ENCODE measurements at places on chromosomes 11 and 22.

DNA sequence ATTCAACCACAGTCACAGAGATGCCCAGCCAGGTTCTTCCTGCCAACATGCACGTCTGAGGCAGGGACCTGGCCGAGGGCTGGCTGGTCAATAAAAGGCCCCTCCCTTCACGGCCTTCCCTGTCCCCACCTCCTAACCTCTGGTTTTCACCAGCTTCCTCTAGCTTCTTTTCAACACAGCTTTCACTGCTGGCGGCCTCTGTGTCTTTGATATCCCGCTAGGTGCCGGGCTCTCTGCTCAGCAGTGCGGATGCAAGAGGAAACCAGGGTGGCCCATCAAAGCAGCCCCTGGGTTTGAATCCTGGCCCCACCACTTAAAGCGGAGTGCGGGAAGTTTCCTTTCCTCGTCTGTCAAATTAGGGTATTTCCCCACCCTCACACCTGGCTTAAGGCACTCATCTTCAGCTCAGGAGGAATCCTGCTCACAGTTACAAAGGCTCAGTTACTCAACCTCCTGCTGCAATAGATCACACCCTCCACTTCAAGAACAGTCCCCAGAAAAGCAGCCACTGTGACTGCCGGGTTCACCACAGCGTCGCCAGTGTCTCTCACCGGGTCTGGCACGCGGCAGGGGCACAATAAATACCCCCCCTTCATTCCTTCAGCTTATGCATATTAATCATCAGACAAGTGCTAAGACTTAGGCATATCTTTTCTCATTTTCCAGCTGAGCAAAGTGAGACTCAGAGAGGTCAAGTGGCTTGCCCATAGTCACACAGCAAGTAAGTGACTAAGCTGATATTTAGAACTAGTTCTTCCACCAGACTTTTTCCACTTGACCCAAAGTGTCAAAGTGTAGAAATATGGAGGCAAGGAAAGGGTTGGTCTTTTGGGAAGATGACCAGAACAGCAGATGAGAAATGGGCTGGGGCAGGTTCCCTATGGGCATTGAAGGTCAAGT is 45.7 kb downstream of the TXN2 start:
- no peak for DNase-seq

DNA sequence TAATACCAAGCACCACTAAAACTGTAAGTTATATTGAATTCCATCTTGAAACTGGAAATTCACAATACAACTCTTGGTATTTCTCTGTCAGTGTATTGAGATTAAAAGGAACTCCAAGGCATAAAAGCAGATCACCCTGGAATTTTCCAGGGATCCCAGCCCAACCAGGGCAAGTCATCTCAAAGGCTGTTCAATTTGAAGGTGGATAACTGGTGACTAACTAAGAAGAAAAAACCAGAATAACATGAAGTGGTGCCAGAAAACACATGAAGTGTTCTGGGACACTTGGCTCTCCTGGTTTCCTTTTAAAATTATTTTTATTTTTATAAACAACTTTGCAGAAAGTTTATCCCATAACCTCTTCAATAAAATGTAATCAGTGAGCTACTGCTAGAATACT is 7.8 kb upstream of the BMAL1 start:
- no peak for DNase-seq

GRCh38 chr22:28116219-28116673 is 197.2 kb upstream of the PITPNB start:
- DNase-seq, result no peak

- no peak for DNase-seq
These were observed 1162.1 kb downstream of the DLG2 start for GRCh38 chr11:84465040-84465439.

DNA sequence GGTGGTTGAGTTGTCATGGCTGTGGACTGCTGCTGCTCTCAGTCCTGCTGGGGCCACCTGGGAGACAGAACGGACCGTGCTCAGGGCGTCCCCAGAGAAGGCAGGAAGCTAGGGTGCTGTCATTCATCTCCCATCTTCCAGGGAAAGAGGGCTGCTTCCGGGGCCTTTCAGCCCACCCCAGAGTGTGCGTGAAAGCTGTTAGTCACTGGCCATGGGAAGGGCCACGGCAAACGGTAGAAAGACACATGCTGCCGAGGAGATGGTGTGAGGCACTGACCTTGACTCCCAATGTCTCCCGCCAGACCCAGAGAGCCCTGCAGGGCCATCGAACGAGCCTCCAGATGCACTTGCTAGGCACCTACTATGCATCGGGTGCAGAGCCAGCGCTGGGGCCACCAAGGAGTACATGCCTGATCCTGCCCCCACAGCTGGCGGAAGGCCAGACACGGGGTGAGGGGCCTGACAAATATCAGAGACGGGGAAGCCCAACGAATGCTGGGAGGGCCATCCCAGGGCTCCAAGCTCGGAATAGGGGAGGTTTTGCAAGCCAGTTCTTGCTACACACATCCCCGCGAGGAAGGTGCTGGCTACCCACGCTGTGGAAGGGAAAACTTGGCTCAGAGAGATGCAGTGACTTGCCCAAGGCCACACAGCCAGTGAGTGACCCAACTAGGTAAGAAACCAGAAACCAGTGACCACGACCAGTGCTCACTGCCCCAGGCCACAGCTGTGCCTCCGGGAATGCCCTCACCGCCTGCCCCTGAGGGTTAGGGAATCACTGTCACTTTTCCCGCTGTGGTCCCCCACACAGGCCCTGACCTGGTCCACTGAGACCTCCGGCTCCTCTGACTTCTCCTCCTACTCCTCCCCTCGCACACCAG is 10.1 kb downstream of the RAC2 start:
- no peak for DNase-seq

GRCh38 chr22:41831383-41831782 is 1.5 kb upstream of the SREBF2 start:
- DNase-seq, result no peak

- no peak for DNase-seq
These were observed 330.2 kb upstream of the B3GAT1 start for GRCh38 chr11:134742224-134742612.

DNA sequence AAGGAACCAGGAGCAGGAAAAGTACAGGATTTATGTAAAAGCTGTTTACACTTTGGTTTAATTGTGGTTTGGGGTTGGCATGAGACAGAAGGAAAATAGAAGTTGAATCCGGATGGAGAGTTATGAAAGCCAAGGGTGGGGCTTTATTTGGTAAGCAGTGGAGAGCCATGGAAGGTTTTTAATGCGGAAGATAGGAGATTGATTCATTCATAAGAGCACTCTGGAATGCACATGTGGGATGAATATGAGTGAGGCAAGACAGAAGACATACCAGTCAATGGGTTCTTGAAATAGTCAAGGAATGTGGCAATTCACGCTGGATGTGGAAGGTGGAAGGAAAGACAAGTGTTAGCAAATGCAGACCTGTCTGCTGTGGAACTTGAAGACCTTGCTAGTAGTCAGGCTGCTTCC is 9.3 kb upstream of the GLB1L3 start:
- DNase-seq, result no peak

DNA sequence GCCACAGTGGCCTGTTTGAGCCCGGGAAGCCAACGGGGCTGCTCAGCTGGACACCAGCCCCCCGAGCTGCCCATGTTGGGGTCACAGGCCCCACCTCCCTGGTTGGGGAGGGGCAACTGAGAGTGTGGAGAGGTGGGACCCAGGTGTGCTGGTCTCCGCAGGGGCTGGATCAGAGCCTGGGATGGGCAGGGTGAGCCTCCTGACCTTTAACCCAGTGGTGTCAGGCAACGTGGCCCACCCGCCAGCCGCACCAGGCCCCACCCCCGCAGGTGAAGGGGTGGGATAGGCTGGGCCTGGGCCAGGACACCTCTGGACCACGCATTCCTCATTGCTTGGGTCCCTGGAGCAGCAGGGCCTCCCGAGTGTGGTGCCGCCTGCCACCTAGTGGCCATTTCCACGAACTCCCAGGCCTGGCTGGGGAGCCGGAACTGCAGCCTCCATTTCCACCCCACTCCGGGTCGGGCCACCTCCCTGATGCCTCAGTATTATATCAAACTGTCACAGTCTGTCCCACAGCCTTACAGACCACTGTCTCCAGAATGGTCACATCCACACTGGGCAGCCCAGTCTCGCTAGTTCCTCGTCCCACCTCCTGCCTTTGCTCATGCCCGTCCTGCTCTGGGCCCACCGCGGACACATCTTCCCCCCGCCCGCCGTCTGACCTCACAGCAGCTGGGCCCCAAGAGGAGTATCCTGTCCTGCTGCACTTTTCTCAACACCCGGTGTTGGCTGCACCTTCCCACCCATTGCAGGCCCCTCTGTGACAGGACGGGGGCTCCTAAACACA is 13.3 kb upstream of the PPP6R3 start:
- DNase-seq, result no peak

DNA sequence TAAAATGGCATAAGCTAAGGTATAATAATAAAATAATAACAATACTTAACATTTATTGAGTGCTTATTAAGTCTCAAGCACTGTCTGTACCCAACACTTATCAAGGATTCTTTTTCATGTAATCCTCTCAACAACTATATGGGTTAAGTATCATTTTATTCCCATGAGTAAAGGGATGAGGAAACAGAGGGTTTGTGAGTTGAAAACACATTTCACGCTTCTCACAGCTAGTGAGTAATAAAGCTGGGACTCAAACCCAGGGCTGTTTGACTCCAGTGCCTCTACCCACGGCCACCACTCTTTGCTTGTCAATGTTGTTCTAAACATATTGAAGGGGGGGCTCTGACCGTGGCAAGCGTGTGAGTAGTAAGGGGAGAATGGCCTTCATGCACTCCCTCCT is 8.7 kb downstream of the CD3E start:
- no peak for DNase-seq

DNA sequence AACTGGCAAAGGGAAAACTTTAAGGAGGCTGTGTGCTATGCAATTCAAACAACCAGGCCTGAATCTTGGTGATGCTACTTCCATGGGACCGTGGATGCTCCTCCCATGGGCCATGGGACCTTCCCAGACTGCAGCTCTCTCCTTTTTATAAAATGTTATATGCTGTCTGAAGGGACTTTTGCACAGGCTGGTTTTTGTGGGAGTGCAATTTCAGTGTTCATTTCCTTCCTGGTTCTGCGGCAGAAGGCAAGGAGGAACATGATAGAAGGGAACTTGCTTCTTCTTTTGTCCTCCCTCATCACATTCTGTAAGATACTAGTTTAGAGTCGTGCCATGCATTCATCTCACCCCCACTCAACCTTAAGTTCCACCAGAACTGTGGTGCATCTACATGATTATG is 68.9 kb downstream of the C11orf58 start:
- no peak for DNase-seq

DNA sequence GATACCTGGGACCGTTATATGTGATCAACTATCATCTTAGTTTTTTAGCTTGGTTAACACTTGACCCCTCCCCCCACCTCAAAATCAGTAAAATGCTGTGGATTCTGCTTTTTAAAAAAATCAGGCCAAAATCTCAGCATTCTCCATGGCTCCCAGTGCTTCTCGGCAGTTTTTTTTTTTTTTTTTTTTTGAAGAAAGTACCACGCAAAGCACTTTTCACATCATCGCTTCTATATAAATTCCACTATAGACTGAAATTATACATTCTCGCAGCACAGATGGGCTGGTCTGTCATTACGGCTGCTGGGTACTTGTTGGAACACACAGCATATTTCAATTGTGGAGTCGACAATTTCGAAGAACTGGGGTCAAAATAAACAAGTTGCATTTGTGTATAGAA is 67.7 kb upstream of the PPARA start:
- DNase-seq, result no peak

DNA sequence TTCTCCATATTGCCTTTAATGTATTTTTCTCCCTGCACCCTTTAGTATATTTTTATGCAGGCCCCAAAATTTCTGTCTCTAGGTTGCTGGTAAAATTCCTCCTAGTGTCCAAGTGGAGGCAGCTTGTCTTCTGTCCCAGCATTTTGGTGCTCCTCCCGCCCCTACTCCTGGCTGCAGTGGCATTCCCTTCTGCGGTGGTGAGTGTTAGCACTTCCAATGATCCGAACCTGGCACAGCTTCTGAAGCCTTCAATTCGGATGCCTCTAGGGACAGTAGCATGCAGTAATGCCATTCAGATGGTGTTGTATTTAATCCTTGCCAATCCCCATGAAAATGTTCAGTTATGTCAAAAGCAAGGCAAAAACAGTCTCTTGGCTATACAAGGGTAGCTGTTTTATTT is 5.9 kb downstream of the YWHAH start:
- no peak for DNase-seq

GRCh38 chr11:117750357-117750756 is 46.7 kb downstream of the DSCAML1 start:
- no peak for DNase-seq

DNA sequence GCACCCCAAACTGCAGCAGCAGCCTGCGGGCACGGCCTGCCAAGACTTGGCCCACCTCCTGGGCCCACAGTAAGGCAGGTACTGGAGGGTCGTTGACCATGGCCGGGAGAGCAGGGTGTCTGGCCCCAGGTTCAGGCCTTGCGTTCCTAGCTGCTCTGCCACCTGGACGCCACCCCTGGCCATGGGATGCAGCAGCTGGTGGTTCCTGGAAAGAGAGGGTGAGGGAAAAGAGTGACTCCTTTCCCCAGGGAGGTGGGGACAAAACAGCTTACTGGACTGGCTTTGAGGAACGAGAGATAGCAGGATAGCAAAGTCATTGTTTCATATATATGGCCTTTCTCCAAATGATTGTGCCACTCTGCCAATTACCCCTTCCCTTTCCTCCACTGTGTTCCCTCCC is 1.8 kb downstream of the BSCL2 start:
- DNase-seq, result no peak

DNA sequence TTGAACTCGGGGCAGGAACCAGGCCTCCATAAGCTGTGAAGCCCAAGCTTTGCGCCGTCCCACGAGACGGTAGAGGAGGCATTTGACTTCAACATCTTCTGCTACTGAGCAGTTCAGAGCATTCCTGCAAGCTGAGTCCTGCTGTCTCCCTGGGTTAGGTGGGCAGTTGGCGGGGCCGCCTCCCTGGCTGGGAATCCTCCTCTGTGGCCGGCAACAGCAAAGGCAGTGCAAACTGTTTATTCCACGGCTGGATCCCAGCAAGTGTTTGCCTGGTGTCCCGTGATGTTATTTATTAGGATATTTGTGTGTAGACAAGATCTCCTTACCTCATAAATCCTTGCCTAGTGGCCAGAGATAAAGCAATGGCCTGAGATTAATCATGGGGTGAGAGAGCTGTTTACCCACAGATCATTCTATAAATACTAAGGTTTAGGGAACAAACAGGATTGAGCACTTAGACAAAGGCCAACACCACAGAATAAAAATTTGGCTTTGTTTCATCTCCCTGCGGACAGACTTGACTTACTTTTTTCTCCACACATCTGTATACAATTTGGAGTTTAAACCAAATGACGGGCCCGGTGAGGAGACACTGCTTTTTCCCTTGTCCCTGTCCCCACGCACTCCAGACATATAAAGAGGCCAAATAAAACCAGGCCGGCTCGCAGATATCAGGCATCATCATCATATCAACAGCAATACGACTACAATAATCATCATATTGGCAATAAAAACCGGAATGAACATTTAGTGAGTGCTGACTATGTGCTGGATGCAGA is 63.4 kb downstream of the NAT10 start:
- DNase-seq, result no peak

All from hypothalamus (tissue), 51 donors.